ENCODE measurements at places on chromosomes 3 and 15.
A peak's percentile ranks its signal among the peaks of the same experiment; 100 is the strongest.

GRCh38 chr15:88897456-88898194 is 2.3 kb upstream of the HAPLN3 start:
- DNase-seq = peak; percentile 77

DNA sequence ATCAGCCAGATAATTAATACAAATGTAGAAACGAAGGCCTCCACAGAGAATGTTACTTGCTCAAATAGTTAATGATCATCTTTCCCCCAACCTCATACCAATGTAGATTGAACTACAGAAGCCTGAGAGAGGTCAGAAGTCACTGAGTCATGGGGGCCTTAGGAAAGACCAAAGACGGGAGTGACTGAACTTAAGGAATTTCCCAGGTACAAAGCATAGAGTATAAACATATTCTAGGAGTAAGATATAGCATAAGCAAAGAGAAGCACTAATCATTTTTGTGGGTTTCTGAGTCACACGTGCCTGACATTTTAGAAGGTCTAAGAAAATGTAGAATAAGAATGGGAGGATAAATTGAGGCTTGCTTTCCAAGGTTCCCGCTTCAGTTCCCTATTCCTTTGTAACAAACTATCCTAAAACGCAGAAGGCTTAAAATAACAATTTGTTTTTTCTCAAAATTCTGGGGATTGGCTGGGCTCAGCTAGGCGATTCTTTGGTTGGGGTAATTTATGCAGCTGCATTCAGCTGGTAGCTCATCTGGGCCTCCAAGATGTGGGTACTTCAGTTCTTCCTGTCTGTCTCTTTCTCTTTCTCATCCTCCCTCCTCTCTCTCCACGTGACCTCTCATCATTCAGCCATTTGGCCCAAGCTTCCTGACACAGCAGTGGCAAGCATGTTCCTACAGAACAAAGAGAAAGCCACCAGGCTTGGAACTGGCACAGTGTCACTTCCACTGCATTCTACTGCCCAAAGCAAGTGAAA is 422.6 kb downstream of the FOXP1 start:
- no peak for DNase-seq

- DNase-seq = no peak
Measured at GRCh38 chr3:16494814-16495431, 18.6 kb downstream of the RFTN1 start.

DNA sequence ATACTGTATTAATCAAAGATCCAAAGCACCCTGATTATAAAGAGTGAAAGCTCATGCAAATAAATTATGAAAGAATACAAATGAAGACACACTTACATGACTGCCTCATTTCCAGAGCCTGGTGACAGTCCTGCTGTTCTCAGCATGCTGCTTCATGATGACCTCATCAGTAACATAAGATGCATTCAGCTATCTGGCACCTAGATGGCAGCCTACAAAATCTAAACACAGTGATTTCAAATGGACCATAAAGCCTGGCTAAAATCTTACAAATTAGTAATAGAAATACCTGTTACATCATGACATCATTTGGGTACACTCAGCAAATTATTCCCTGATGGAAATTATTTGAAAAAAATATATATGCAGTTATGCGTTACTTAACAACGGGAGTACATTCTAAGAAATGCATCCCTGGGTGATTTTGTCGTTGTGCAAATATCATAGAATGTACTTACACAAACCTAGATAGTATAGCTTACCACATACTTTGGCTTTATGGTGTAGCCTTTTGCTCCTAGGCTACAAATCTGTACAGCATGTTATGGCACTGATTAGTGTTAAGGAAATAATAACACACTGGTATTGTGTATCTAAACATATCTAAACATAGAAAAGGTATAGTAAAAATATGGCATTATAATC is 207.2 kb downstream of the EPHA3 start:
- DNase-seq = no peak

DNA sequence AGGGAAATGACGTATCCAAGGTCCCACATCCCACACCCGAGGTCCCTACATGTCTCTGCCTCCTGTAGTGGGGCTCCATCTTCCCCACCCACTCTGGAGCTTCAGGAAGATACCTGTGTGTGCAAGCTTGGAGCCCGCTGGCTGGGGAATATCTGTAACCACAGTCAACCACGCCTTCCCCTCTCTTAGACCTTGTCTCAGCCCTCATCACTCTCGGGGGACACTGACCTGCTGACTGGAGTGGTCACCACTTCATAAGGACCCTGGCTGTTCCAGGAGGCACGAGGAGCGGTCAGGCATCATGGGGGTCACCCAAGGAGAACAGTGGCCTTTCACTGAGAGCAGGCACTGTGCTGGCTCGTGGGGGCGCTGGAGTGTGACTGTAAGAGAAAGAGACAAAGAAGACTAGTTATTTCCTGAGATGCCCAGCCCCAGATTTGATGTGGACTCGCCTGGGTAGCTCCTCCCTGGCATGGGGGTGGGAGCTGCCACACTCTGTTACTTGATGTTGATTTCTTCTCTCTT is 48.6 kb downstream of the CTXND1 start:
- DNase-seq = no peak

DNA sequence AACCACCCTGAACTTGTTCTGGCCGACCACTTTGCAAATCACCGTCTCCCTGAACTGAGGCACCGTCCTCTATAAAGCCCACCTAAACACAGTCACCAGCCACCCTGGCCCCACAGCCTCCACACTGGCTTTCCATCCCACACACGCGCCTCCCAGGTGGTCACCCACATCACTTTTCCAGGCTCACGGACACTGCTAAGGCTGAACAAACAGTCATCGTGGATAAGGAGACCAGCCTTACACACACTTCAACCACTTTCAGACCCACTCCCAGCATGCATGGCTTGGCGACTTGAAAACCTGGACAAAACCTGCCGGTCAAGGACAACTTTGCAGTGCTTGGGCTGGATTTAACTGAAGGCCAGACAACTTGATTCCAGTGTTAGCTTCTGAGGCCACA is 8.4 kb downstream of the CHSY1 start:
- DNase-seq = no peak

DNA sequence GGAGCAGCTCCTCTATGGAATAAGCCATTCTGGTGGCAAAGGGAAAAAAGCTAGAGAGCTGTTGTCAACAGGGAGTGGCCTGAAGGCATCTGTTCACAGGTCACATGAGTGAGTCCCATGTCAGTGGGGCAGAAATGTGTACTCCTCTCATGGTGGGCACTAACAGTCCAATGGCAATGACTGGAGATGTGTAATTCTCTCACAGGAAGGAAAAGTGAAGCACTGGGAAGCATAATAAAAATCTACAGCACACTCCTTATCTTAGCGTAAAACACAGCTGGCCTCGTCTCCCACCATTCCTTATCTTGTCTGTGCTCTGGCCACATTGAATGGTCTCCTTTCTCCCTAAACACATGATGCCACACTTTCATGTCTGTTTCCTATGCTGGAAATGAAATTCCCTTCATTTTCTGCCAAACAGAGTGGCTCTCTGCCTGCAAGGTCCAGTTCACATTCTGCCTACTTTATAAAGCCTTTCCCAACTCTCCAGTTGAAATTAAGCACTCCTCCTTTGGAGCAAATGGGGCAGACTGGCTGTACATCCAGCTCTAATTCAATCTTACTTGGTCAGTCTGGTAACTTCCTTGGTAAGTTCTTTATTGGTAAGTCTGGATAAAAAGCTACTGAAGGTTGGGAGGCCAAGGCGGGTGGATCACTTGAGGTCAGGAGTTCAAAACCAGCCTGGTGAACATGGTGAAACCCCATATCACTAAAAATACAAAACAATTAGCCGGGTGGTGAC is 139.8 kb downstream of the RPL22L1 start:
- no peak for DNase-seq

GRCh38 chr3:192833177-192833890 is 84.3 kb downstream of the MB21D2 start:
- DNase-seq = no peak

- DNase-seq = no peak
Measured at GRCh38 chr3:69811452-69812401, 72.5 kb downstream of the MITF start.

DNA sequence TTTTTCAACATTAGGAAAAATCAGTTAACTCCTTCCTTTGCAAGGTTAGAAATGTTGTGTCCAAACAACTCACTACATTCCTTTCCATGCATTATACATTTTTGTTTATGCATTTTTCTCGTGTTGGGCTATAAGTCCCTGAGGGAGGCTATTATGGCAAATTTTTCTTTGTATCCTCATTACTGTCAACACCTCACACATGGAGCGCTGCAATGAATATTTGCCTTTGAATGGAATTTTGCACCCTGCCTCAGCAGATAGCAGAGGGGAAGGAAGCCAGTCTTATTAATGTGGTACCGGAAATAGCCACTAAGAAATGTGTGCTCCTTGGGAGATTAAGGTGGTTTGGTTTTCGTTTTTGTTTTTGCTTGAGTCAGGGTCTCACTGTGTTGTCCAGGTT is 134.7 kb downstream of the THSD4 start:
- no peak for DNase-seq

DNA sequence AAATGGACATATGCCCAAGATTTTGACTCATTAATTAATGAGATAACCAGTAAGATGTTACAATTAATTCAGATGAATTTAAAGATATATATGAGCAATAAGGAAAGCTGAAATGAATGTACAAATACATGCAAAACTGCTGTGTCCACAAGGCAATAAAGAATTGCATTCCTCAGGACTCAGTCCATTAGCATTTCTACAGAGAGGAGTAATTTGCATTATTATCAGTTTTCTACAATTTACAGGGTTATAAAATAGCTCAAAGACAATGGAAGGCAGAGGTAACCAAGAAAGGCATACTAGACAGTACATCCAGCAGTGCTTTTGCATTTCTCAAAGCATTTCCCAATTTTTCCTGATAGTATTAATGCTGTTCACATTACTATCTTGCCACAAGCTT is 377.1 kb upstream of the GOLIM4 start:
- DNase-seq = no peak
